ENCODE measurements at places on chromosomes 2 and 18. TPM values are rescaled to one million over a fixed set of nuclear protein-coding genes. Genes with fewer than 3 reads are reported as not detected.

The LONRF2 gene
- total RNA-seq = 32.0 TPM

DNA sequence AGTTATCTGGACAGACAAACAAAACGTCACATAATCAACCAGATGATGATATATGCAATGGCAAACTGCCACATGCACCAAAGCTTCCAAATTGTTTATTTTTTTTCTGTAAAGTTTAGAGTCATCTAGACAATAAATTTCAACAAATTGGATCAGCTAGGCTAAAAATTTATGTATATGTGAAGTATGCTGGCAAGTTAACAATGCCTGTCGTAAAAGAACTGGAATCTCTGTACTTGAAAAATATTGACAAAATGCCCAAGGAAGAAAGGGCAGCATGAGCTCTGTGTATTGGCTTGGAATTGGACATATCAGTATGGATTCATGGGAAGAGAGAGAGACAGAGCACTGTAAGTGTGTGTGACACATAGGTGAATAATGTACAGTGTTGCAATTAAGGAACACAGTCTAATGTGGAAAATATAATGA, 309.8 kb downstream of the ERBB4 start:
- no peaks in the 10 kb centered on the region for H3K36me3 ChIP-seq
- H3K4me1 ChIP-seq = no peaks in the 10 kb centered on the region
- no peak overlapping the region for H3K27ac ChIP-seq
- no peaks in the 10 kb centered on the region for H3K27me3 ChIP-seq
- DNase-seq = no peak
- no peak overlapping the region for H3K4me3 ChIP-seq

DNA sequence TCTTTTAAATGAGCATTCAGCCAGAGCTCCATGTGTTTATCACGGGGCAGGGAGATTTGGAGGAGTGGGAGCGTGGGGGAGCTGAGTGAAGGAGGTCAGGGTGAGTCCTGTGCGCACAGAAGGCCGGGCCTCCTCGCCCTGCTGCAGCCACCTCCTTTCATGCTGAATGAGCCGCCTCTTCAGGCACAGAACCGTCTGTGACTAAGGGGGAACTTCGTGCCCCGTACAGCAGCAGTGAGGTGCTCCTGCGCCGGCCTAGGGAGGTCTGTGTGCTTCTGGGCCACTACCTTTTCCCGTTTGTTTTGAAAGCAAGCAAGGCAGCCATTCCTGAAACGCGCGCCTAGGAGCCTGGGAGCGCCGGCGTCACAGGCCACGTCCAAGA, 27.1 kb upstream of the ZNF516 start:
- H3K27ac ChIP-seq = no peak overlapping the region
- H3K36me3 ChIP-seq = no peaks in the 10 kb centered on the region
- no peaks in the 10 kb centered on the region for H3K27me3 ChIP-seq
- DNase-seq = no peak

GRCh38 chr18:51151568-51152511, 45.6 kb downstream of the MEX3C start:
- no peak overlapping the region for H3K4me3 ChIP-seq
- no peak for DNase-seq
- H3K27ac ChIP-seq = no peak overlapping the region
- no peaks in the 10 kb centered on the region for H3K27me3 ChIP-seq
- no peaks in the 10 kb centered on the region for H3K4me1 ChIP-seq
- no peaks in the 10 kb centered on the region for H3K36me3 ChIP-seq

DNA sequence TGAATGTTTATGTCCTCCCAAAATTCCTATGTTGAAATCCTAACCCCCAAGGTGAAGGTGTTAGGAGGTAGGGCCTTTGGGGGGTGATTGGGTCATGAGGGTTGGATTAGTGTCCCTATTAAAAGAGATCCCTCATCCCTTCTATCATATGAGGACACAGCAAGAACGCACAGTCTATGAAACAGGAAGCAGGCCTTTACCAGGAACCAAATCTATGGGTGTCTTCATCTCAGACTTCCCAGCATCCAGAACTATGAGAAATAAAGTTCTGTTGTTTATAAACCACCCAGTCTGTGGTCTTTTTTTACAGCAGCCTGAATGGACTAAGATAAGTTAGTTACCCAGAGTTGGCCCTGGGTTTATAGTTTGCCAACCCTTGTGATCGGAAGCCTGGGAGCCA, 153.1 kb downstream of the INO80D start:
- no peak overlapping the region for H3K4me3 ChIP-seq
- H3K4me1 ChIP-seq = no peaks in the 10 kb centered on the region
- no peaks in the 10 kb centered on the region for H3K27me3 ChIP-seq
- DNase-seq = no peak
- no peaks in the 10 kb centered on the region for H3K36me3 ChIP-seq

The UNC80 gene
- 3.8 TPM for total RNA-seq

- H3K4me1 ChIP-seq = no peaks in the 10 kb centered on the region
- H3K4me3 ChIP-seq = no peak overlapping the region
- no peak overlapping the region for H3K27ac ChIP-seq
- no peak for DNase-seq
- no peaks in the 10 kb centered on the region for H3K36me3 ChIP-seq
Observed at GRCh38 chr2:186959486-186959885, 110.5 kb upstream of the ZSWIM2 start.

DNA sequence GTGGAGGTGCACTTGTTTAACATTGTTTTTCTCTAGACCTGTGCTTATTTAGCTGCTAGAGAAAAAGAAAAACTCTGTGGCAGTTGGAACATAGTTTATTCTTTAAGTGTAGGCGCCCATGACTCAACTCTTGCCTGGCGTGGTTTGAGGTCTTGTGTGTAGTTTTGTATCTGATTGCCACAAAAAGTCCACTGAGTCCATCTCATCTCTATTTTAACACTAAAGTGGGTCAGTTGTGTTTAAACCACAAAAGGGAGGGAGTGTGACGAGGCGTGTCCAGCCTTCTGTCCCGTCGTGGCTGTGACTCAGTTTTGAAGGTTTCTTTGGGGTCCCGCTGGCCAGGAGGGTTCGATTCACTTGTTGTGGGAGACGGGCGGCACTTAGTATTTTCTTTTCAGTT, 15.3 kb upstream of the UGT1A9 start:
- H3K4me1 ChIP-seq = no peaks in the 10 kb centered on the region
- H3K36me3 ChIP-seq = no peaks in the 10 kb centered on the region
- H3K4me3 ChIP-seq = no peak overlapping the region
- H3K27me3 ChIP-seq = no peaks in the 10 kb centered on the region

The SCN7A gene
- 3.0 TPM for total RNA-seq

The RPRM gene
- total RNA-seq = 2.4 TPM

DNA sequence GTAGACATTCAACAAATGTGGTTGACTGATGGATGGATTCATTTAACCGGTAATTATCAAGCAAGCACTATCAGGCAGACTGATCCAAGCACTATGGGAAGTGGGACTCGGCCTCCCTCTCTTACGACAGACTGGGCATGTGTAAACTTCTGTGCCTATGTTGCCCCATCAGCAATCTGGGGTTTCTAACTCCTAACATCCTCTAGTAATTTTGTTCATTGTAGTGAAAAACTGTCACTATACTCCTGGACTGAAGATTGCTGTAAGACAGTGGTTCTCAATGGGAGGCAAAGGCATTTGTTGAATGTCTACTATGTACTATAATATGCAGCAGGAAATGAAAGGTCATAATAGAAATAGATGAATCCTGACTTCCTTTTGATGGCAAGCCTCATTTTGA, 51.2 kb upstream of the CREB1 start:
- H3K36me3 ChIP-seq = no peaks in the 10 kb centered on the region
- DNase-seq = no peak
- no peaks in the 10 kb centered on the region for H3K27me3 ChIP-seq
- H3K27ac ChIP-seq = no peak overlapping the region

The SP9 gene
- total RNA-seq = not detected

DNA sequence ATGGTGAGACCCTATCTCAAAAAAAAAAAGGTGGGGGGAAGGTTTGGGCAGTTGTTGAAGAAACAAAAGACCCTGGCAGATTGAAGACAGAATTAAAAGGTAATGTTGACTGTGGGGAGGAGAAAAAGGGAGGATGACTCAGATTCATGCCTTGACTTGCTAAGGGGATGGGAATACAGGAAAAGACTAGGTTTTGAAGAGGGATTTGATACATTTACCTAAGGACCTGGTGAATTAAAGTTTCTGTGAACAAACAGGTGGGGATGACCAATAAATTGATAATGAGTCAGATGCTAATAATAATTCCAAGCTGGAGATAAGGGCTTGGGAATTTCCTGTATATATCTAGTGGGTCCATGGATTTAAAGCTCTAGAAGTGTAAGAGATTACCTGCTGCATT, 27.6 kb downstream of the TTR start:
- no peaks in the 10 kb centered on the region for H3K27me3 ChIP-seq
- no peak overlapping the region for H3K4me3 ChIP-seq

The MEMO1 gene
- 16.3 TPM for total RNA-seq

The SUPT7L gene
- total RNA-seq = 31.6 TPM

DNA sequence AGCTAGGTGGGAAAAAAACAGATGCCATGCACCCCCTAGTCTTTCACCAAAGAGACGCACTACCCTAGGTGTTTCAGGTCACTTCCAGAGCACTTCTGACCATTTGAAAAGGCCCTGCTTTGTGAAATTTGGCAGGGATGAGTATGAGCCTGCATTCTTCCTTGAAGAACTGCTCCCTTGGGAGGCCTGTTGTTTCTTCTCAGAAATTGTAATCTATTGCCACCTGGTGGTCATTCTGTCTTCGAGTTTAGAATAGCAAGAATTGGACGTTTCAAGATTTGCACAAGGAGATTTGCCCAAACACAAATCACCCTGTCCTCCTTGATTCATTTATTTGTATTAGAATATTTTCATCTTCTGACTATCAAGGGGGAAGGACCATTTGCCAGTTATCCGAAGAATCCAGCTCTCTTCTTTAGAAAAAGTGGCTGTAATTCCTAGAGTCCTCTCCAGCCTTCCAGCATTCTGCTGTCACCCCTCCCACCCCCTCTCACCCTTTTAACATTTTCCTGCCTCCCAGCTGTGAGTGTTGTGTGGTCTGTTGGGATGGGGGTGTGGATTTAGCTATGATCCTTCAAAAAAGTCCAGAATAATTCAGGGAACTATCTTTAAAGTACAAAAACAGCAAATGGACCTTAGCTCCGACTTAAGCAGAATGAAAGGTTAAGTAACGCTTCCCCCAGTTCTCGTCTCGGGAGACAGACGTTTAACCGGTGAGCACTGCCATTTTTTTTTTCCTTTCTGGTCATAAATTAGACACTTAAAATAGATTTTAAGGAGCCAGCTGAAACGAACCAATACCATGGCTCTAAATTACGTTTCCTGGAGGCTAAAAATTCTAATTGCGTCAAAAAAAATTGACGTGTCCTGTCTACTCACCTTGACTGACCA, 3.7 kb upstream of the GAD1 start:
- H3K27me3 ChIP-seq = peaks cover 18% of the 10 kb centered on the region
- no peak overlapping the region for H3K4me3 ChIP-seq
- no peaks in the 10 kb centered on the region for H3K36me3 ChIP-seq
- H3K27ac ChIP-seq = no peak overlapping the region
- peak; percentile 36 for DNase-seq

DNA sequence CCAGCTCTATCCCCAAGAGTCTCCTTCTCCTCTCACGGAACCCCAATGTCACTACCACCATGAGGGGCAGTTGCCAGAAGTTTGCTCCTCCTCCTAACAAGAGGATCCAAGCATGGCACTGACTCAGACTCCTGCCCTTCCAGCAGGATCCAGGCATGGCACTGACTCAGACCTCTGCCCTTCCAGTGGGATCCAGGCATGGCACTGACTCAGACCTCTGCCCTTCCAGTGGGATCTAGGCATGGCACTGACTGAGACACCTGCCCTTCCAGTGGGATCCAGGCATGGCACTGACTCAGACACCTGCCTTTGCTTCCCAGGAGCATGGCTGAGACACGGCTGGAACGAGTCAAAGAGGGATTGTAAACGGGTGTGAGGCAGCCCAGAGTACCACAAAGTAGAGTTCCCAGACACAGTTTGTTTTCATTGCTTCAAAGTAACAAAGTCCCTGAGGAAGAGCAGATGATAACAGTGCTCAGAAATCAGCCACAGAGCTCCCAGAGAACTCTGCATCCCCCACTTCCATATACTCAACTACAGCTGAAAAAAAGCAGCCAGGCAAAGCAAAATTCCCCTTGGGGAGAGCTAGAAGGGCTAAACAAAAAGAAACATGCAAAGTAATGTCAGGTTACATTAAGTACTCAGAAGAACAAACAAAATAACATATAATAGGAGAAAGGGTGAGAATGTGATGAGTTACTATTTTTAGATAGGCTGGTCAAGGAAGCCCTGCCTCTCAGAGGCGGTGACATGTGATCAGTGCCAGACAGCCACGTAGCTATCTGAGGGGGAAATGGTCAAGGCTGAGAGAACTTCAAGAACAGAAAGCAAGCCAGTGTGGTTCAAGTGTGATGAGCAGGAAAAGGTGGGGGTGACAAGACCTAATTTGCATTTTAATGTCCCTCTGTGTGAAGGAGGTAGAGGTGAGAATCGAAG, 3.0 kb downstream of the BUB1 start:
- H3K27me3 ChIP-seq = no peaks in the 10 kb centered on the region
- peak; percentile 58 for DNase-seq
- H3K4me3 ChIP-seq = no peak overlapping the region
- H3K4me1 ChIP-seq = peaks cover 11% of the 10 kb centered on the region
- no peak overlapping the region for H3K27ac ChIP-seq

DNA sequence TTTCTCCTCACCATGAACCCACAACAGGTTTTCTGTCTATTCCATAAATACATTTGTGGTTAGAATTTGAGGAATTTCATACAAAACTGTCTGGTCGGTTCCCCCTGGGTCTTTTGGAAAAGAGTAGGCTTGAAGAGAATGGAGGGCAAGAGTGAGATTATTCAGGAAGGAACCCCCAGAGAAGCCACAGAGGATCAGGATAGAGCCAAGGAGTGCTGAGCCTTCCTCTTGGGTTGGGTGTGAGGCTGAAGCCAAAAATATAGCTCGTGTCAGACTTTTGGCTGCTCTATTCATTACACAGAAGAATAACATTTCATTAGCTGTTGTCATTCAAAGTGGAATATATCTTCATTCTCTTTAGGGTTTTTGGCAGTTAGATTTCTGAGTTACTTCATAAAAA, 45.9 kb upstream of the YES1 start:
- H3K4me1 ChIP-seq = peaks cover 15% of the 10 kb centered on the region
- no peak overlapping the region for H3K4me3 ChIP-seq
- DNase-seq = no peak
- no peaks in the 10 kb centered on the region for H3K27me3 ChIP-seq
- no peak overlapping the region for H3K27ac ChIP-seq

Measured in thyroid gland (tissue), 4 donors.